ENCODE measurements at places on chromosomes 13 and 19.

- no peak for DNase-seq
Measured at GRCh38 chr19:31553846-31554215, 204.6 kb upstream of the TSHZ3 start.

GRCh38 chr19:56209091-56209490, 7.0 kb downstream of the ZSCAN5C start:
- no peak for DNase-seq

GRCh38 chr19:7924651-7925170, 1.2 kb downstream of the CTXN1 start:
- no peak for DNase-seq

- no peak for DNase-seq
Measured at GRCh38 chr13:55359067-55359466, 1781.7 kb upstream of the PRR20A start.

DNA sequence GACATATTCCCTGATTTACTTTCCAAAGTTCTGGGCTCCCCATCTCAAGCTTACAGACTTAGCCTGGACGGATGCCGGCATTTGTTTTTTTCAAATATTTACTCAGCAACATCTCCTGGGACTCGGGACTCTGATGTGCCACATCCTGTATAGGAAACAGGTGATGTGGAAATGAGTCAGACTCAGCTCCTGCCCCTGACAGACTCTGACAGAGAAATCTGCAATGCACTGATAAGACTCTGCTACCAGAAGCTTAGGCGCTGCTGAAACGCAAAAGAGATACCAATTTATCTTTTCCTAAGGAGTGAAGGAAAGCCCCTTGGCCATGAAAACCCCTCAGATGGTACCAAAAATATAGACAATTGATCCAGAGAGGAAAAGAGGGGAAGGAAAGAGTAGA, 16.2 kb downstream of the LAIR2 start:
- DNase-seq: no peak

Measured in left ventricle myocardium superior (tissue), 1 donor.